ENCODE measurements at places on chromosomes 1 and 21.

DNA sequence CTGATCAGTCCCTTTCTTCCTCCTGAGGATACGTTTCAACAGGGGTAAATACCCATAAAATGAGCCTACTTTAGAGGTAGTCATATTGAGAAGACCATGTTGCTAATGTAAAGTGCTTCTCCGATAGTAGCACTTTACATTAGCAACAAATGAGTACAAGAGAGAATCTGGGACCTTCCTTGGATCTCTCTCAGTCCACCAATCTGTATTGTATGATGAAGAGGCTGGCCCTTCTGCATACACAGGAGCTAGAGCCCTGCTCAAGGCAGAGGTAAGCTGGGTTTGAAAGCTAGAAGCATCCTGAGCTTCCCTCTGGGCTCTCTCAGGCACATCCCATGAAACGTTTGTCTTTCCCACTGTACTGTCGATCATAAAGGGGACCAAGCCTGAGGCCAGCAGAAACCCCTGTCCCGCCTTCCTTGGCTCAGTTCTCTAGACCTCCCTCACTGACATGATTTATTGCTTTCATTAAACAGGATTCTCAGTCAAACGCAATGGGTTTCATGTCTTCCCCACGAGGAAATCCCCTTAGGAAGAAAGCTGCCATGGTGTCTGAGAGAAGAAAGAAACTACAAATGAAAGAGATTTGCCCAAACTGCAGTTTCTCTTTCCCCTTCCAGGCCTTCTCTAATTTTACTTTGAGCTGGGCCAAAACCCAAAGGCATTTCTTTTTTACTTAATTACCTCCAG lies 62.8 kb upstream of the BCAR3 start:
- DNase-seq, result no peak

DNA sequence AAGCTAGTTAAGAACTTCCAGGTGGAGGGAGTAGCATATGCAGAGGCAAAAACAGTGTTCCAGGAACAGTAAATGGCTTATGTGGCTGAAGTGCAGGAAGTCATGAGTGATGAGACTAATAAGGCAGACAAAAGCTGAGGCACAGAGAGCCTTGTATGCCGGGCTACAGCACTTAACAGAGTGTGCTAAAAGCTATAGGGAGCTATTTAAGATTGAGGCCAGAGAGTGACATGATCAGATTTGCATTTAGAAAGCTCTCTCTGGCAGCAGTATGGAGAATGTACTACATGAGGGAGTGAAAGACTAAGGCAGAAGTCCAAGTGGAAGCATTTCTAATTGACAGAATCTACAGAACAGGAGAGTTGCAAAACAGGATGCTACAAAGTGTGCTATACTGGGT lies 38.6 kb downstream of the WASF2 start:
- no peak for DNase-seq

DNA sequence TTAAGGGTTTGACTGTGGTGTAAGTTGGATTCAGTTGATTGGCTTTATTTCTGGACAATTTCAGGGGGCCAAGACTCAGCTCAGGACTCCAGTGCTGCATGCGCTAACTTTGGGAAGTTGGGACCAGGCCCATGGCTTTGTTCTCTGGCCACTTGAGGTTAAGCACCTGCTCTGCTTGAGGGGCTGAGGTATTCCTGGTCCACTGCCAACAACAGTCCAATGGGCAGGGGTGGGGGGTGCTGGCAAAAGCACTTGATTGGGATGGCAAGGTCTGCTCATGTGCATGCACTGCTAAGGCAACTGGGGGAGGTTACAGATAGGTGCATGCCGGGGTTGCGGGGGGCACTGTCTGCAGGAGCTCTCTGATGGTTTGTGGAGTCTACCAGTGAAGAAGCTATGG lies 52.6 kb upstream of the ASB17 start:
- DNase-seq, result no peak

DNA sequence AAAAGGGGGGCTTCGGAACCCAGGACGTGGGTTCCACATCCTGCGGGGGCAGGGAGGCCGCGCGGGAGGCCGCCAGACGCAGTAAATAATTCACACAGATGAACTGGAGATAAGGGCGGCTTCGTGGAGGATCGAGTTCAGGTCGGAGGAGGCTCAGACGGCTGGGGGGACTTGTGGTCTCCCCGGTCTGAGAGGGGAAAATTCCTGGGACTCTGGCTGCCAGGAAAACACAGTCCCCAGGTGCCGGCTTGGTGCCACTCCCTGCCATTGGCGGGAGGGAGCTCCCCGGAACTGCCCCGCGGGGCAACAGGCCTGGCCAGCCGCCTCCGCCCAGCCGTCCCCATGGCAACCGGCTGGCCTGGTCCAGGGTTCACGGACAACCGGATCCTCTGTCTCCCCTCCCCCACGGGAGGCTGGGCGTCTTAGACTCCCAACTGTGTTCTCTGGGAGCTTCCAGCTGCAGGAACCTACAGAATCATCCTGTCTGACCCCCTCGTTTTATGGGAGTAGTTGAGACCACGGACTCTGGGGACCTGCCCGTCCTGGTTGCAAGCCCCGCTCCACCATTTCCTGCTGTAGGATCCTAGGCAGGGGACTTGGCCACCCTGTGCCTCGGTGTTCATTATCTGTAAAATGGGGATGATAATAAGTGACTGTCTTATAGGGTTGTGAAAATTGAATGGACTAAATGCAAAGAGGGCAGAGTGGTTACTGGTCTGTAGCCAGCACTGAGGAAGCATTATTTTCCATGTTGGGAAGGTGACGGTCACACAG lies 9.6 kb downstream of the CAMK2N1 start:
- DNase-seq, result no peak

- DNase-seq, result no peak
These were observed 41.7 kb downstream of the AZIN2 start for GRCh38 chr1:33122483-33123178.

DNA sequence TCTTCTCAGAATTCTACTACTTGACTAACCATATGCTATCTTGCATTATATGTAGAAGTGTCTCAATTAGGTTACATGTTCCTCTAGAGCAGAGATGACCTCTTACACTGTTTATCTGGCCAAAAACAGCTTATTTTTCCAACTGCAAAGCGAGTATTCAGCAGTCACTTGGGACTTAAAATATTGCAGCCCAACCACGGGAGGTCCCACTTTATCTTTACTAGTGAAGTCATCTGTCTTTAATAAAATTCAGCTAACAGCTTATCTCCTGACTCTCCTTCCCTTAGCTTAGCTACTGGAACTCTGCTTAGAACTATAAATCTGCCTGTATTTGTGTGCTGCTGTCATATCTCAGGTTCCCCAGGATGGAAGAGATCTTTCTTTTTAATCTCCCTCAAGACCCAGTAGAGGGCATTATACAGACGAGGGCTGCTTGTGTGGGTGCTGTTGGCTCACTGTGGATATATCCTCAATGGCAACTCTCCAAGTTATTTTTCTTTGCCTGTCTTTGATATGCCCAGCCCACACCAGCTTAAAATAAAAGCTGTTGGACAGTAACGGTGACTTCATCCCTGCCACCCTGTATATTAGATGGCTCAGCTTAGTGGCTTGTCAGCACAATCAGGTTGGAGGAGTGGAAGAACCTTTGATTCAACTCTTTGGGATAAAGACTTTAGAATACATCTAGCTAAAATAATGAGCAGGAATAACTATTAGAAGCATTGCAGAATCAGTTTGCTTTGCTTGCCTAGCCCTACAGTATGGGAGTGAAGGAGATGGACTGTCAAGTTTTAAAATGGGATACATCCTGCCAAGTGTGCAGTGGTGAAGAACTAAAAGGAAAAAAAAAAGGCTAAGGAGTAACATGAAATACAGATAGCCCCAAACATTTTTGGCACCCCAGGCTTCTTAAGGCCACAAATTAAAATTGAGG lies 9.6 kb downstream of the ENSA start:
- no peak for DNase-seq
